RWPE2 (cell line): ENCODE measurements at places on chromosomes 5 and 9.
A peak's percentile ranks its signal among the peaks of the same experiment; 100 is the strongest.

DNA sequence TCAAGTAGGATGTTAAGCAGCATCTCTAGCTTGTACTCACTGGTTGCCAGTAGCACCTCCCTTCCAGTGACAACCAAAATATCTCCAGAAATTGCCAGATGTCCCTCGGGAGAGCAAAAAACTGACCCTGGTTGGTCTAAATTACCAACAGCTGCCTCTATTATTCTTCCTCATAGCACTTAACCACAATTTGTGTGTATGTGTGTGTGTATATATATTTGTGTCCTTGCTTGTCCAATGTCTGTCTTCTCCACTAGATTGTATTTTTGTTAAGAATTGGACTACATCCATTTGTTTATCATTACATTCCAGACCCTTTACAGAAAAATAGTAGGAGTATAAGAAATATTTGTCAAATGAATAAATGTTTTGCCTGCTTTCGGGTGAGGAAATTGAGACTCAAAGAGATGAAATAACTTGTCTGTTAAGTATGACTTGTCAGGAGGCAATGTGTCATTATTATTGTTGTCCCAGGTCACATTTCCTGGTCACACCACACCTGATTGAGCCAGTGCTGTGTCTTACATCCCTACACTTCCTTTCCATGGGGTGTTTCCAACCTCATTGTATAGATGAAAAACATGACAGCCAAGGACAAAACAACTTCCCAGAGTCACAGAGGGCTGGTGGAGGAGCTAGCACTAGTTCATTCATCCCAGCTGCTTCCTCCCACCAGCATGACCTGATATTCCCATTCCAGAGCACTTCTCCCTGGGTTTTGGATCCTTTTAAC is 11.4 kb upstream of the GRPEL2 start:
- no peak for DNase-seq

GRCh38 chr5:32908641-32909040 is 197.5 kb downstream of the NPR3 start:
- no peak for DNase-seq

DNA sequence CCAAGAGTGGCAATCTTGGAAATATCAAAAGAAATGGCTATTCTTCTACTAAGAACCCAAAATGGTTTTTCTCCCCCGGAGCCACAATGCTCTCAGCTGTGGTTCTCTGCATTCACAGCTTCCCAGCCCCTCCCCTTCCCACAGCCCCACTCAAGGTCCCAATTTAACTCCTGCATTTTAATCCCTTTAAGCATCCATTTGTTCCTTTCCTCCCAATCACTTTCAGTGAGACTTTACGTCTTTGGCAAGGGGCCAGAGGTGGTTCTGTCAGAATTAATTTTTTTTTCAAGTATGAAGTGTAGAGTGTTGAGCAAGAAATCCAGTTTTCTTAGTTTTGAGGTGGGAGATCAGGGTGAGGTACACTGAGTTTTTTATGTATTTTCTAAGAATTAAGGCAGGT is 256.9 kb downstream of the GLIS3 start:
- DNase-seq, result no peak

DNA sequence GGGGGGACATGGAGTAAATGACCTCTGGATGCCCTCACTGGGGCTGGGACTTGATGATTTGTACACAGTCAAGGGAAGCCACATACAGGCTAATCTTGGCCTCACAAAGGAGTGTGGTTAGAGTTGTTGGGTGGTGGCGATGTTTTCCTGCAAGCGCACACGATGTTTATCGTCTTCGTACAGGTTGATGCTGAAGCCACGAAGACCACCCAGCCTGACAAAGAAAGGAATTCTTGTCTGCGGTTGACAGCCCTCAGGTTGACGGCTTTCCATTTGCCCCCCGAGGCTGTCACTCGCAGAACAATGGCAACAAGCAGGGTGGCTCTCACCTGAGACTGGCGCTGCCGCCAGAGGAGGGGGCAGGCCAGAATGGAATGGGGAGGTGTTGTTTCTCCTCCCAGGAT is 14.1 kb upstream of the XPA start:
- no peak for DNase-seq

DNA sequence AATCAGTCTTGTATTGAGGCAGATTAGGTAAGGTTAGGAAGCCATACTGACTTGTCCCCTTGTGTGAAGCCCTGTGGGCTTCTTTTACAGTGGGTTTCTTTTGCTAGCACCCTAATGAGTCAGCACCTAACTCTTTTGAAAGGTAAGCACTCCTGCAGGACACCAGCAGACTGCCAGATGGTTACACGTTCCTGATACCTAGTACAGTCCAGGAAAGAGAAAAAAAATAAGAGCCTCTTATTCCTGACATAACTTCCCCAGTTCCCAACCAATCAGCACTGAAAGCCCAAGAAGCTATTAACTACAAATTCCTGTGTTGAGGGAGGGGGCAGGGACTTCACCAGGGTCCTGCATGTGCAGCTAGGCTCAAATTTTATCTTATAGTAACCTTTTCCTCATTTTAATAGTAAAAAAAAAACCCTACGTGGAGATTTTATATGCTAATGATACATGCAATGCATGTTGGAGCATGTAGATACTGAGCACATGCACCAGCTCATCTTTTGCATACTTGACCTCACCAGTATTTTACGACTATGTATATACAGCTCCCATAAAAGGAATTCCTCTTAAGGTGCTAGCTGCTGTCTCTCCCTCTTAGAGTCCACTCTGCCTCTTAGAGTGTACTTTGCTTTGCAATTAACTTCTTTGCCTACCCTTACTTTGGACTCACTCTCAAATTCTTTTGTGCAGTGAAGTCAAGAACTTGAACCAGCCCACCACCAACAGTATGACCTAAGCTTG is 84.7 kb upstream of the RORB start:
- no peak for DNase-seq

DNA sequence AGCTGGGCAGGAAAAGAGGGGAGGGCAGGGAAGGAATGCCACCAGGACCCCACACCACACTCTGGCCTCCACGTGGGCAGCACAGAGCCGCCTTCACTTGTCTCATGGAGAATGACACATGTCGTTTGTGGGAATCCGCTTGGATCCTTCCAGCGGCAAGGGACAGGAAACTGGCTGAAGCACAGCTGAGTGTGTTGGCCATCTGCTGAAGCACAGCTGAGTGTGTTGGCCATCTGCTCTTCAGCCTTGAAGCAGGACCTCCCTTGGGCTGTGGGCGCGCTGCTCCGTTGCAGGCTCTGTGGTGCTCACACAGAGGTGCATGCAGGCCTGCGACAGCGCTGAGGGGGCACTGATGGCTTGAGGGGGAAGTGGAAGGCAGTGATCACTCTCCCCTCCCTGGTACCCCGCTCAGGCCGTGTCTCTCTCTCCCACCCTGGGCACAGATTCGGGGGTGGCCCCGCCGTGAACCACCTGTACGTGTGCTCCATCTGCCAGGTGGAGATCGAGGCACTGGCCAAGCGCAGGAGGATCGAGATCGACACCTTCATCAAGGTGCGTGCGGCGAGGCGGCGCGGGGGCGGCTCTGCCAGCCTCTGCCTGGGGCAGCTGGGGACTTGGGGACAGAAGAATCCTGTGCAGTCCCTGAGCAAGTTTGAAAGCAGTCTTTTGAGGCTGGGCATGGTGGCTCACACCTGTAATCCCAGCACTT is 40.6 kb downstream of the USP20 start:
- DNase-seq, result no peak

GRCh38 chr9:68966496-68966944 is 47.4 kb downstream of the PRKACG start:
- DNase-seq, result no peak

- DNase-seq, result no peak
Measured at GRCh38 chr9:130699047-130699446, 5.5 kb downstream of the EXOSC2 start.

DNA sequence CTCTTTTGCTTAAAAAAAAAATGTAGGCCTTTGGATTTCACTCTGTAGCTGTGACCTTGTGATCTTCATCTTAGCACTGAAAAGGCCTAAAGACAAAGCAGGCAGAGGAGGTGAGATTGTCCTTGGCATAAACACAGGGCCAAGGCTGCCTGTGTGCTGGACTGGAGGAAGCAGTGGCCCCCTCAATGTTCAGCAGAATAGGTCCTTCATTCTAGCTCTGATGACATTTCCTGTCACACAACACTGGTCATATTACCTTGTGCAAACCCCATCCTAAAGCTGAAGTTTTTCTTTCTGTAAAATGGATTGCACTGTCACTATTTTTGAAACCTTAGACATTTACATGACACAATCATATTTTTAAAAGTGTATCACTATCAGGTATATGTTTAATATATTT is 147.4 kb downstream of the INSYN2B start:
- no peak for DNase-seq

GRCh38 chr5:3356016-3356415 is 239.6 kb upstream of the IRX1 start:
- peak; percentile 8 for DNase-seq

- DNase-seq, result no peak
Measured at GRCh38 chr9:137150617-137151457, 11.9 kb downstream of the GRIN1 start.

DNA sequence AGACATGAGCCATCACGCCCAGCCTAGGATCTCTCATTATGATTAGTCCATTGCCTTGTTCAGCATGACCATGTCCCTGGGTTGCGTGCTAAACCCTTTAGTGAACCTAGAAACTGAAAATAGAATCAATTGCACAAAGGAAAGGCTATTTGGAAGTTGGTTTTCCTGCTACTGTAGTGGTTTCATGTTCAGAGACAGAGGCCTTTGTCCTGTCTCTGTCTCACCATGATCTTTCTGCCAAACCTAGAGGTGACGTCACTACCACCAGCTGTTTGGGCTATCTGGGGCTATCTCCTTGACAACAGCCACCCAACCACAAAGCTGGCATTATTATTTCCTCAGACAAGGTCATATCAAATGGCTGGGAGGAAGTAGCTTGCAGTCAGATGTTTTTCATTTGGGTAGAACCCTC is 4.0 kb upstream of the CDK5RAP2 start:
- no peak for DNase-seq

GRCh38 chr5:167726642-167727041 is 564.8 kb upstream of the WWC1 start:
- no peak for DNase-seq

DNA sequence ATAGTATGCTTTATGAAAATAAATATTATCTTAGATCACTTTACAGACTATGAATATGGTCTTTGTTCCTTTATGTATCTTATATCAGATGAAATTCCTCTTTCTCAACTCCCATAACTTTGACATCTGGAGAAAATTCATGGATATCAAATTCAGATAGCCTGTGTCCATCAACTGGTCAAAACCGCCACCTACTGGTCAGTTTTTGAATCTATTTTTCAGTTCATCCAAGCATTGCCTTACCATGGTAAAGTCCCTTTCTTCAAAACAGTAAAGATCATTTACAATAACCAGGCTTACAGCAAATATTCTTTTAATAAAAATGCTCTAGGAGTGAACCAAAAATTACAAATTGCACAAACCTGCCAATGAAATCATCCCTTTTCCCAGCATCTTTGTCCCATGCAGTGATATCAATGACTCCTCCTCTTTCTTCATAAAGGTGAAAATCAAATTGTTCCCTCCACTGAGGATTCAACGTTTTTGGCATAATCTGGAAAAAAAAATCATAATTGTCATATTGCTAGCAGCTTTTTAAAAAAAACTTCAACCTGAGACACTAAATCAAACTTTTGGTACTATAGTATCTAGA is 290.5 kb downstream of the SLF1 start:
- DNase-seq, result no peak

DNA sequence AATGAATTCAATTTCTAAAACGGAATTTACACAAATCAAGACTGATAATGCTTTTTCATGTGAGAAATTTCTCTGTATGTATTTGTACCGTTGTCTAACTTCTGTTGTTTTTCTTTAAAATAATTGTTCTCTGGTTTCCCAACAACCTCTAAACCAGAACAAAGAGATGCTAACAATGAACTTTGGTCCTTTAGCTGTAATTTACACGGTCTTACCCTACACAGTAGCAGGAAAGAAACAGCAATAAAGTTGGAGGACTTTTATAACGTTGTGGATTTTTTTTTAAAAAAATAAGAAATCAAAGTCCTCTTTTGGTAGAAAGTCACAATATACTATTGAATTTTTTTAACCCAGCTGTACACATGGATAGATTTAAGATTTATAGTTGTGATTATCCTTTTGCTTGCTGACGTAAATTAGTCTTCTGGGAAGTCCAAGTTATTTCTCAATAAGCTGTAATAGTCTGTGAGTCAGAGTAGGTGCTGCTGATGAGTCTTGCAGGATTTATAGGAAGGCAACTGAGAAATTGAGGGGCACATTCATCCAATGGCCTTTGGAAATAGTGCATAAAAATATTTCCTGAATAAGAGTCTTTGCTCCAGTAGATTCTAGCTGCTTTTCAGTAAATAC is 76.8 kb upstream of the PCSK1 start:
- DNase-seq, result no peak

DNA sequence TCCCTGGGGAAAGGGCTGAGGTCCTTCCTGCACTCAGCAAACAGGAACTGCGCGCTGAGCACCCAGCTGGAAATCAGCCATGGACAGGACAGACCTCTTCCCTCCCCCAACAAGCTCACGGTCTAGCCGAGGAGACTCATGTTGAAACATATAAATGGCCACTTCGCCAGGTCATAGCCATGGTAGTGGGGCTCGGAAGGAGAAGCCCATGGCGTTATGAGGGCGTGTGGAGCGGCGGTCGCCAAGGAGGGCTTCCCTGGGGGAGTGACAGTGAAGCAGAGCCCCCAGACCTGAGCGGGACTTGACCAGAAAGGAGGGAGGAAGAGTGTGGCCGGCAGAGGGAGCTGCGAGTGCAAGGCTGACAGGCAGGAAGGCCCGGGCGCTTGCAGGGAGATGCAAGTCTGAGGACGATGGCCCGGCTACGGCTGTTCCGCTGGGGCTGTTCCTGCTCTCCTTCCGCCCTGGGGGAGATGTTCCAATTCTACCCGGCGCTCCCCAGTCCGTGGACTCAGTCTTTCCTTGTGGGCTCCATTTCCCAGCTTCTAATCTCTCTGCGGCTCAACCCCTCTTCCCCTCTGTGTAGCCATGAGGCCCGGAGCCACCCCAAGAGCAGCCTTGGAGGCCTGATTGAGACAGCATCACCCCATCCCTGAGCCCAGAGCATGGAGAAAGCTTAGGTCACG is 43.9 kb upstream of the PRRC2B start:
- DNase-seq, result peak; percentile 85

GRCh38 chr5:20536813-20537212 is 548.8 kb upstream of the CDH18 start:
- no peak for DNase-seq

GRCh38 chr9:3043369-3043768 is 199.5 kb upstream of the PUM3 start:
- DNase-seq, result no peak

DNA sequence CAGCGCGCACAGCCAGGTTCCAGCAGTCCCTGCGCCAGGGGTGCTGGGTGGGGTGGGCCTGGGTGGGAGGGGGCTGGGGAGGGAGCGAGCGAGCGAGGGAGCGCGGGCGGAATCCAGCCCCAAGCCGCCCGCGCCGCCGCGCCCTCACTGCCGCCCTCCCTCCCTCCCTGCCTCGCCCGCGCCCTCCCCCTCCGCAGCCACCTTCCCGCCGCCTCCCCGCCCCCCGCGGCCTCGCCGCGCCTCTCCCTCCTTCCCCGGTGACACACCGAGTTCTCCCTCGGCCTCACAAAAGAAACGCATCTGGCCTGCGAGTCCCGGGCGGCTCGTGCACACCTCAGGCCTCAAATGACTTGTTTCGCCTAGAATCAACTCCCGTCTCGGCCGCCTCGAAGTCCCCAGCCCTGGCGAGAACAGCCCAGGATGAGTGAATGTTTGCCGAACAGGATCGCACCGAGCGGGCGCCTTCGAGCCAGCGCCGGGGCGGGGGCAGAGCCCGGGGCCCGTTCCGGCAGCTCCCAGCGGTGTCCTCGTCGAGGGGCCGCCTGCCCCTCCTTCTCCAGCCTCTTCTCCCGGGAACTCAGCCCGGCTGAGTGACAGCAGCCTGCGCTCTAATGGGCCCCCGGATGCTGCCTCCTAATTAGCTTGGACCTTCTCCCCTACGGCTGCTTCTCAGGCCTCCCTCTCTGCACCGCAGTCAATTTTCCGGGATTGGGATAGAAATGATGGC is 371 bp upstream of the PITX1 start:
- peak; percentile 92 for DNase-seq
